RPMI7951 (cell line): ENCODE measurements at places on chromosomes 7 and 10. TPM values are rescaled to one million over a fixed set of nuclear protein-coding genes. Genes with fewer than 3 reads are reported as not detected.
A peak's percentile ranks its signal among the peaks of the same experiment; 100 is the strongest.

PKD1L1 gene
- 0.10 and 0.12 TPM in 2 replicates for total RNA-seq

KIAA1217 gene
- 8.2 and 9.3 TPM in 2 replicates for total RNA-seq

GLI3 gene
- total RNA-seq, result 7.7 and 10.0 TPM in 2 replicates

GALNT11 gene
- total RNA-seq, result 38.0 and 40.9 TPM in 2 replicates

- peak; percentile 39 for DNase-seq
These were observed 46.7 kb upstream of the LOXL4 start for GRCh38 chr10:98314532-98315284.

DNA sequence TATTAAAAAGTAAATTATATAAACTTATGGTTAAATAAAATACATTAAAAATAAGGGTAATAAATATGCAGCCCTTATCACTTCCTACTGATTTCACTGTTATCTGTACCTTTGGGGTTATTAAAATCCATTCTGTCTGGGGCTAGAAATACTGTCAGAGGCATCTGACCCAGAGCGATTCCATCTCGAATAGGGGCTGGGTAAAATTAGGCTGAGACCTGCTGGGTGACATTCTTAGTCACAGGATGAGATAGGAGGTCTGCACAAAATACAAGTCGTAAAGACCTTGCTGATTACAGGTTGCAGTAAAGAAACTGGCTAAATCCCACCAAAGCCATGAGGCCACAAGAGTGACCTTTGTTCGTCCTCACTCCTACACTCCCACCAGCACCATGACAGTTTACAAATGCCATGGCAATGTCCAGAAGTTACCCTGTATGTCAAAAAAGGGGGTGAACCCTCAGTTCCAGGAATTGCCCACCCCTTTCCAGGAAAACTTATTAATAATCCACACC, 77.6 kb downstream of the COBL start:
- no peak for DNase-seq

DNA sequence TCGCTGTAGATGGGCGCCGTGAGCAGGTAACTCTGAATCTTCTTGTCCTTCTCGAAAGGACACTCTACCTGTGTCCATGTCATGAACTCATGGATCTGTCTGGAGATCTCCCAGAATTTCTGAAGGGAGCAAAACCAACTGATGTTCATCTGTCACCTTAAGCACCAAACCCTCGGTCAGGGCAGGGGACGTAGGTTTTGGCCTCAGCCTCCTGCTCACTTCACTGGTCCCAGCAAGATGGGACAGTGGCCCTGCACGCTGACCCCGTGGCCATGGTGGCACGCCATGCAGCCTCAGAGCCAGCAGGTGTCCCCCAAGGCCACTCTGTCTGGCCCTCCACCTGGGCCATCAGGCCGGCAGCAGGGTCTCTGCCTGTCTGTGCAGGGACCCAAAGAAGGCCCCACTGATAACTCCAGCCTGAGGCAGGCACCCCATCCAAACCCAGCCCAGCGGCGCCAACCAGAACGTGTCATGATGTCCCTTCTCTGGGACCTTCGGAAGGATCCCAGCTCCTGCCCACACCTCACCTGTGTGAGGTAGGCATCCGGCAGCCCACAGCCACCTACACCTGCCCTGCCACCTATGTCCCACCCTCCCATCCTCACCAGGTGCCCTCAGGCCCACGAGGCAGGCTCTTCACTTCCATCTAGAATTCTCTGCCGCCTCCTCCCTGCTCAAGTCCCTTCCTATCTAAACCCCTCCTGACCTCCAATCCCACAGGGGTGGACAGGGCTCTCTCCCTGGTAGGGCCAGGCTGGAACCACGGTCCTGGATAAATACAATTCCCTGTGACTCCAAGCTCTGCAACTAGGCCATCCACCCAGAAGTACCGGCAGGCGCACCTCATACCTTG, 59.0 kb downstream of the CSGALNACT2 start:
- no peak for DNase-seq

DNA sequence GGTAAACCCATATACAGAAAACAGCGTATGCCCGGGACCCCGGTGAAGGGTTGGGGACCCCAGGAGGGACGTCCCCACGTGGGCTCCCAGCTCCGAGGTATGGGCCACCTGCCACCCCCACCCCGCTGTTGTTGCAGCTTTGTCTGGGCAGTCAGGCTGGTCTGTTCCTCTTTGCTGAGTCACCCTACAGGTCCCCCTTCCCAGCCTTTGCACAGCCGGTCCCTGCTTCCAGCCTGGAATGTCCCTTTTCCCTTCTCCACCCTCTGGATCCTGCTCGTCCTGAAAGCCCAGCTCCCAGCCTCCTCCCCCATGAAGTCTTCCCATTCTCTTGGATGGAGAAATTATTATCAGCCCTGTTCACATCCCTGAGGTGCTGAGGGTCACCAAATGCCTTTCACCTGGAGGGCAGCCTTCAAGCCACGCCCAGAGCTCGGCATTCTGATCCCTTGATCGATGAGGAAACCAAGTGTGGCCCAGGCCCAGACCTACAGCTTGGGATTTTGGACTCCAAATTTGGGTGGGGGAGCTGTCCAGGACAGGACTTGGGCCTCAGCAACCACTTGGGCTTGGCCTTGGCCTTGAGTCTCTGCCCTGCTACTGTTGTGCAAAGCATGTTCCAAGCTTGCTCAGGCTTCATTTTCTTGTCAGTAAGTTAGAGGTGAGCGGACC, 2.6 kb downstream of the CLDN4 start:
- no peak for DNase-seq

- DNase-seq, result no peak
These were observed 124.0 kb downstream of the TRRAP start for GRCh38 chr7:99002148-99002826.

- peak; percentile 36 for DNase-seq
These were observed 95.3 kb downstream of the CPED1 start for GRCh38 chr7:121083790-121084251.

DNA sequence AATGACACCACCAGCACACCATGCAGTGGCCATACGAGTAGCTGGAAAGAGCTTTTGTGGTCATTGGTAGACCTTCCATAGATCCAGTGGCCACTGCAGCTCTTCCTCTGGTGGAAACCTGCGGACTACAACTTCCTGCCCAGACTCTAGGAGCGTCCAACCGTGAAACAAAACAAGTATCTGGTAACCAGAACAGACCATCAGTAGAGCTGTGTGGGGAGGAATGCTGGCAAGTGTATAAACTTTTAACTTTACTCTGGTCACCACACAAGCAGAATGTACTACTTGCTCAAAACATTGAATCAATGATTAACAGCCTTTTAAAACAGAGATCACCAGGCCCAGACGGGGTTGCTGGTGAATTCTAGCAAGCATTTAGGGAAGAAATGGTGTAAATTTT, 154.7 kb upstream of the DGKB start:
- DNase-seq, result no peak

- no peak for DNase-seq
These were observed 53.9 kb upstream of the ZMIZ2 start for GRCh38 chr7:44694766-44695165.
